ENCODE measurements at places on chromosomes 3 and 15. TPM values are rescaled to one million over a fixed set of nuclear protein-coding genes. Genes with fewer than 3 reads are reported as not detected.

DNA sequence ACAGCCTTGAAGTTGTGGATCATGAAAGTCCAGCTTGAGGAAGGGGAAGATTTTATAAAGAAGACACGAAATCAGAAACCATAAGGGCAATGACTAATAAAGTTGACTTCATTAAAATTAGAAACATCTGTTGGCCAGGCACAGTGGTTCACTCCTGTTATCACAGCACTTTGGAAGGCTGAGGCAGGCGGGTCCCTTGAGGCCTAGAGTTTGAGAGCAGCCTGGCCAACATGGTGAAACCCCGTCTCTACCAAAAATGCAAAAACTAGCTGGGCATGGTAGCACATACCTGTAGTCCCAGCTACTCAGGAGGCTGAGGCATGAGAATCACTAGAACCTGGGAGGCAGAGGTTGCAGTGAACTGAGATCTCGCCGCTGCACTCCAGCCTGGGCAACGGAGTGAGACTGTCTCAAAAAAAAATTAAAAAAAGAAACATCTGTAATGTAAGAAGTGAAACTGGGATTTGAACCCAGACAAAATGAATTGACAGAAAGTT lies 7.9 kb upstream of the UBXN7 start:
- DNase-seq = no peak

DNA sequence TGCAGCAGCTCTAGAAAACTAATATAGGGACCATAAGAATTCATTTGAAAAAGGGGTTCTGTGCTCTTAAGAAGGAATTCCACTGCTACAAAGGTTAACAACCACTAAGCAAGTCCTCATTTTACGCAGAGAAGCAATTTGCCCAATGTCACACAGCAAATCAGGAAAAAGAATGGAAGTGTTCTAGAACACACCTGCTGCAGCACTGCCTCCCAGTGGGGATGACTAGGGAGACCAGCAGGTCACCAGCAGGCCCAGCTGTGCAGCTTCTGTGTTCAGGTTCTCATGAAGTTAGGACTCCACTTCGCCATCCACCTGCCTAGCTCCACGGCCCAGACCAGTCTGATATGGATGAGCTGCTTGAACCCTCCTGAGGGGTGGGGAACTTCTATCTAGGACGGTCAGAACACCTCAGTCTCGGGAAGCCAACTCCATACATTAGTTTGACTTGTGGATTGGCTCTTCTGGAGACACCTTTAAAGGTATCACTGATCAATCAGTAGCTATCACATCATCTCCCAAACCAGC lies 18.6 kb downstream of the POMGNT2 start:
- no peak for DNase-seq

GRCh38 chr3:79392479-79392878 lies 375.3 kb downstream of the ROBO1 start:
- DNase-seq = no peak

DNA sequence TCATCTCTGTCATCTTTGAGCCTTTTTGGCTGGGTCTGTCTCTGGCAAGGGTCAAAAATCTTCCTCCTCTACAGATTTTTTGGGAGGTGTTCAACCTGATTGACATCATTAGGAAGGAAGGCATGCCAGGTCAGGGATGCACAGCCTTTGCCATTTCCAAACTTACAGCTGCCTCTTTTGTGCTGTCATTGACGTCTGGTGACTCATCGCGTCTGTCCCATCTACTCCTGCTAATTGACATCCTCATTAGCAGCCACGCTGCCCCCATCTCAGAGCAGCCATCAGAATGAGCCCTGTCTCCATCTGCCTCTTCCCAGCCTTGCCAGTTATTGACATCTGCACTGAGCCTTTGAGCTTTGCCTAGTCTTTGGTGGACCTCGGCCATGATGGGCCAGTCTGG lies 53.0 kb downstream of the PDIA5 start:
- no peak for DNase-seq

DNA sequence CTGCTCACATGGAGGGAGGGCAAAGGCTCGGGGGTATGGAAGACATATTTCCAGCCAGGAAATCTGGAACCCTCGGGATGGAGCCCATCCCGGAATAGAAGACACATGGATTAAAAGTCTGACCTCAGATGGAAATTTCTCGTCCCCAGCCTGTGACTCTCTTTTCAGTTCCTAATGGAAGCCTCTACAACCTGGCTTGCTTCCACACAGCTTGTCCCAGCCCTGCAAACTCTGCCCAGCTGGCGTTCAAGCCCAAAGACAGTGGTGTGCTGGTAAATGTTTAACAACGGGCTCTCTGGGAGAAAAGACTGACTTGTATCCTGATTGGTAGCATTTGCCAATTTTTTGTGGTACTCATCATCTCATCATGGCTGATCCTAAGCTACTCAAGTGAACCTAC lies 35.6 kb upstream of the TLE3 start:
- DNase-seq = no peak

GRCh38 chr15:73398861-73399260 lies 30.1 kb upstream of the HCN4 start:
- no peak for DNase-seq

CACNA1D gene
- 11.0 TPM for polyA plus RNA-seq

SLC33A1 gene
- polyA plus RNA-seq = 41.8 TPM

DNA sequence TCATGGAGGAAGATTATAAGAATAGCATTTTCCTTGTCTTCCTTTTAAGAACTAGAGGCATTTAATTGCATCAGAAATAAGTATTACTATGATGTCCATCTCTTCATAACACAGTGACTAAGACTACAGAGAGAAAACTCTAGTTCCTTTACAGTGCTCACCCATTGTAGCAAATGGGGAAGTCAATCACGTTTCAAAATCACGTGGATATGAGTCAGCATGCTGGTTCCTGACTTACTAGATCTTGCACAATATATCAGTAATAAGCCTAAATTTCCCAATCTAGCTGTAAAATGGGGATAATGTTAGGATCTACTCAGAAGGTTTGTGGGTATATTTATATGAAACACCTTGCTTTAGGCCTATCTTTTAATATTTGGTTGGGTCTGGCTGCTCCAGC lies 254.8 kb upstream of the EOMES start:
- no peak for DNase-seq

CTXN2 gene
- polyA plus RNA-seq = 0.10 TPM

- no peak for DNase-seq
Measured at GRCh38 chr15:63601026-63601703, 4.0 kb downstream of the FBXL22 start.

IL17RC gene
- polyA plus RNA-seq = 38.0 TPM

DNA sequence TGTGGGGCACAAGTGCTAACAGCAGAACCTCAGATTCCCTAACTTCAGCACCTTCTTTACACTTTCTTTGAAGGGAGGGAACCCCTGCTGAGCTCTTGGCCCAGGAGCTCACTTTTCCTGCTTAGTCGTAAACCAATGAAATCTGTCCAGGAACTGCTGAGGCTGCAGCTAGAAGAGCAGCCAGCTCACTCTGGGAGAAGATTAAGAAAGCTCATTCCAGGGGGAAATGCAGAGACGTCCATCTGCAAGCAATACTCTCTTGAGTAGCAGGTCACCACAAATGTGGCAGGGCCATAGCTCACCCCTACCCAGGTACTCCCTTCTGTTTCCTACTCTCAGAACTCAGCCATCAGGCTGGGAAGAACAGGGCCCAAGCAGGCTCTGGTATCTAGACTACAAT lies 103.3 kb downstream of the WDR76 start:
- DNase-seq = no peak

DNA sequence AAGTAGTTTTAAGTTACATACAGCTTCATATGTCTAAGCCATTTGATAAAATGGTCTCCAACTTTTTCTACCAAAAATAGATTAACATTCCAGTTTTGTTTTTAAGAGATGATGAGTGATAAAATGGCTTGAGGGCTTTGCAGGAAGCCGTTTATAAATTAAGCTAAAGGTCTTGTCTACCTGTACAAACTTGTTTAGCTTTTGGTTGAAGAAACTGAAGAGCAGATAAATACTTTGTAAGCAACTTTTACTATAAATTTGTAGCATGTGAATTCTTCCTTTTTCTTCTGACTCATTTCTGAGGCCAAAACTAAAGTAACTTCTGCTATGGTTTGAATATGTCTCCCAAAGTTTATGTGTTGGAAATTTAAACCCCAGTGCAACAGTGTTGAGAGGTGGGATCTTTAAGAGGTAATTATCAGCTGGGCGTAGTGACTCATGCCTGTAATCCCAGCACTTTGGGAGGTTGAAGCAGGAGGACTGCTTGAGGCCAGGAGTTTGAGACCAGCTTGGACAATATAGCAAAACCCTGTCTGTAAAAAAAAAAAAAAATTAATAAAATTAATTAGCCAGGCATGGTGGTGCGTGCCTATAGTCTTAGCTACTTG lies 8.2 kb upstream of the NEDD4 start:
- DNase-seq = no peak

ARPIN gene
- polyA plus RNA-seq = 30.2 TPM

GOLGA6A gene
- not detected for polyA plus RNA-seq

DNA sequence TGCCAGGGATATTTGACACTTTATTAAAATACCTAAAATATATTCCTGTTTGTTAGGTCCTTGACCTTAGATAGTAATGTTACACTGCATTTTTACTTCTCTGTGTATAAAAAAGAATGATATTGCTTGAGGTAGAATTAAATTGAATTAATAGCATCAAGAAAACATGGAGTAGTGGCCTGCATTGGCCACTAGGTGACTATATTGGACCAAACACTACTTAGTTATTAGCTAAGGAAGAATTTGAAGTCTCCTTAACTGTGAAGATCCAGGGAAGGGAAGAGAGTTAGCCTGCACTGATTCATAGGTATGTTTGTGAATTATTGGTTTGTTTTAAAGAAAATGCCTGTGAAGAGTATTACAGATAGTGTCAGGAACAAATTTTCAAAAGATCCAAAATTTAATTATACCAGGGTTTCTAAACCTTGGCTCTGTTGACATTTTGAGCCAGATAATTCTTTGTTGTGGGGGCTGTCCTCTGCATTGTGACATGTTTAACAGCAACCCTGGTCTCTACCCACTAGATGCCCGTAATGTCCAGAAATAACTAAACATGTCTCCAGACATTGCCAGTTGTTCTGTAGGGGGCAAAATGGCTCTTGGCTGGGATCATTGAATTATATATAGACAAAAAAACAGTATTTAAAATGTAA lies 103.6 kb upstream of the THSD4 start:
- DNase-seq = no peak

- DNase-seq = no peak
Measured at GRCh38 chr3:127483902-127484591, 106.5 kb downstream of the TPRA1 start.

DNA sequence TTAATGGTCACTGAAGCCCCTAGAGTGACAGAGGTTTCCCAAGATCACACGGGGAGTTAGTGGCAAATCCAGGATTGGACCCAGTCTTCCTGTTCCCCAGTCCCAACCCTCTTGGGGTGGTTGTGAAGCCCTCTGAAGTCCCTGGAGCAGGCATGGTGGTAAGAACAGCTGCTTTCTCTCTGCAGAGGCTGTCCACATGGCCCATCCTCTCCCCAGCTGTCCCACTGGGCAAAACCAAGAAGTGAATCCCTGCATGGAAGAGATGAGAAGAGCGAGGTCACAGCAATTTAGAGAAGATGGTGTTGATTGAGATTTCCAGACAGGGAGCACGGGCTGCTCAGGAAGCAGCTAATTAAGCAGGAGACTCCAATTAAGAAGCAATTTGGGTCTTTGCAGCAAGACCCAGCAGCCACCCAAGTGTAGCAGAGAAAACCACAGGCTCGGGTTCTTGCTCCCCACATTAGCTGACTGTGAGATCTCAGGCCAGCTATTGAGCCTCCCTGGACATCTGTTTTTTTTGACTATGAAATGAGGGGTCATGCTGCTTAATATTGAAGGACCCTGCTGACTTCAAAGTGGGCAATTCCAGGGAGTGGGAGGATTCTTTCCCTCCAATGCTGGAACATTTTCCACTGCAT lies 14.8 kb upstream of the HDAC11 start:
- DNase-seq = no peak

SERPINI1 gene
- polyA plus RNA-seq = 48.3 TPM

GRCh38 chr3:149449182-149449581 lies 25.3 kb upstream of the TM4SF4 start:
- no peak for DNase-seq

DNA sequence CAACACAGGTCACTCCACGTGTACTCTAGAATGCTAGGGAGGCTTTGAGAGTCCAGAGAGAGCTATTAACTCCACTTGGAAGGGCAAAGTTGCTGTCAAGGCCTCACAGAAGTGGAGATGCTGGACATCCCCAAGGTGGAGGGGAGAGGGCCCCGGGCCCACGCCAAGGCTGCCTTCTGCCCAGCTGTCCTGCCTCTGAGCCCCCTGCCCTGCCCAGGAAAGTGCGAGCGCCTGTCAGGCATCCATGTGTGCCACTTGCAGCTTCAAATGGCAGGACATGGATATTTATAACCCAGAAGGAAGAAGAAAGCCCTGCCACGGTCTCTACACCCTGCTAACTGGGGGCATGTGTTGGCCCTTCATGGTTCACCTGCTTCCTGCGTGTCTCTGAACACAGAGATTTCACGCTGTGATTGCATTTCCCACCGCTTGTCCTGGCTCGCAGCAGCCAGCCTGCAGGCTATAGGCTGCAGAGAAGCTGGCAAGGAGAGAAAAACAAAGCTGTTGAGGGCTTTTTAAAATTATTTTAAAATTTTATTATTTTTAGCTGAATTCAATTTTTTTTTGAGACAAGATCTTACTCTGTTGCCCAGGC lies 17.0 kb downstream of the ANKDD1A start:
- no peak for DNase-seq

DNA sequence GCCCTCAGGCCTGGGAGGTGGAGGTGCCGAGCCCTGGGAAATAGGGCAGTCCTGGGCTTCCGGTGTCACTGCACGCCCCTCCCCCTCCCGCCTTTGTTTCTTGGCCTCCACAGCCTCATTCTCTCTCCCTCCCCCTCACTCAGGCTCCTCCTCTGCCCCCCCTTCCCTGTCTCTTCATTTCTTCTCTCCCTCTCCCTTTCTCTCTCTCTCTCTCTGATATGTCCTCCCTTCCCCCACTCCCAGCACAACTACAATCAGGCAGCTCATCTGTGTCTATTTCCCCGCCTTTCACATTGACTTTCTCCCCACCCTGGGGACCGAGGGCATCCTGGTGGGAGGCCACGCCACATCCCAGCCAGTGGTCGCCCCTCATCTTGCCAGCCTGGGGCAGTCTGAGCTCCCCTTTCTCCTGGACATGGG lies 40.2 kb downstream of the IDH2 start:
- no peak for DNase-seq

- DNase-seq = no peak
Measured at GRCh38 chr15:55917881-55918296, 75.5 kb downstream of the NEDD4 start.

All from left renal cortex interstitium (tissue), 4 donors.